ENCODE measurements at places on chromosomes 12 and 14. TPM values are rescaled to one million over a fixed set of nuclear protein-coding genes. Genes with fewer than 3 reads are reported as not detected.

The NTF3 gene
- total RNA-seq, result 2.6 TPM

The VEZT gene
- 69.4 TPM for total RNA-seq

The RD3L gene
- not detected for total RNA-seq

The GYS2 gene
- total RNA-seq, result not detected

The AGAP2 gene
- total RNA-seq, result 2.1 TPM

The RNASE1 gene
- 113 TPM for total RNA-seq

The PMEL gene
- total RNA-seq, result 0.52 TPM

The IAPP gene
- not detected for total RNA-seq

The GLIPR1L1 gene
- not detected for total RNA-seq

All from skeletal muscle tissue (tissue), 5 donors.